Esophagus squamous epithelium (tissue), 5 donors: ENCODE measurements at places on chromosomes 5 and 9.

DNA sequence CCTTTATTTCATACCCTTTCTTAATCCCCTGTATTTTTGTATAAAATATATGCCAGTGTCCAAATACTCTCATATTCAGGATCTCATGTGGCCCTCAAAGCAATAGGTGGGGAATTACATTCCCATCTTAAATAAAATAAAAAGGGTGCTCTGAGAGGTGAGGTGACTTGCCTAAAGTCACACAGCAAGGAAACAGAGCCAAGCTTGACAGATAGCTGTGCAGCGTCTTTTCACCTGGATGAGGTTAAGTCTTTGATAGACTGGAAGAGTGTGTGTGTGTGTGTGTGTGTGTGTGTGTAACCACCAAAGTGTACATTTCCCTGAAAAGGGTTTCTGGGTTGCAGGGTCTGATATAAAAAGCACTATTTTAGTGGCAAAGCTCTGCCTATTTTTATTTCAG lies 12.4 kb downstream of the MSX2 start:
- DNase-seq: no peak

DNA sequence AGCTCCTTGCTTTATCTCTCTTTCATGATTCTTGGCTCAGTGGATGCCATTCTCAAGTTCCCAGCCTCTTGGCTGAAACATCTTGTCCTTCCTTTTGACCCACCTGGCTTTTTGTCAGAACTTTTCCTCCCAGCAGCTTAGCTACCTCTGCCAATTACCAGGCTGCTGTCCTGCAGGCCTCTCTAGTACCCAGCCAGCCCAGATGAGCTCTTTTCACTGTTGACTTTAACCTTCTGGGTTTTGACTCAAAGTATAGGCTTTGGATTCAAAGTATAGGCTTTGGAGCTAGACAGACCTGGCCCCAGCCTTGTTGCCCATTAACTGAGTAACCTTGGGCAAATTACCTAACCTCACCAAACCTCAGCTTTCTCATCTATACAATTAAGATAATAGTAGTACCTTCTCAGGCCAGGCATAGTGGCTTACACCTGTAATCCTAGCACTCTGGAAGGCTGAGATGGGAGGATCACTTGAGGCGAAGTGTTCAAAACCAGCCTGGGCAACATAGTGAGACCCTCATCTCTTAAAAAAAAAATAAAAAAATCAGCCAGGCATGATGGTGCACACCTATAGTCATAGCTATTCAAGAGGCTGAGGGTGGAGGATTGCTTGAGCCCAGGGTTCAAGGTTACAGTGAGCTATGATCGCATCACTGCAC lies 6.6 kb upstream of the TMEFF1 start:
- no peak for DNase-seq

GRCh38 chr5:14017904-14018303 lies 73.4 kb upstream of the DNAH5 start:
- DNase-seq: no peak

- DNase-seq: no peak
Measured at GRCh38 chr9:36936498-36936831, 97.6 kb downstream of the PAX5 start.

- no peak for DNase-seq
Measured at GRCh38 chr9:133275105-133276000, at the start of gene ABO. Gene ABO, minus strand, starts transcription at chr9:133275201.
